Left kidney (tissue), 8 donors: ENCODE measurements at places on chromosomes 13 and 19. TPM values are rescaled to one million over a fixed set of nuclear protein-coding genes. Genes with fewer than 3 reads are reported as not detected.

- no peak for DNase-seq
These were observed 39.5 kb downstream of the PCCA start for GRCh38 chr13:100128373-100128772.

- DNase-seq: no peak
These were observed 60.3 kb upstream of the RNF113B start for GRCh38 chr13:98237331-98237730.

GRCh38 chr13:76874479-76874878, 11.7 kb downstream of the KCTD12 start:
- no peak for DNase-seq

The ZNF132 gene
- polyA plus RNA-seq: 16.7 TPM

The IGSF23 gene
- polyA plus RNA-seq: 0.83 TPM

DNA sequence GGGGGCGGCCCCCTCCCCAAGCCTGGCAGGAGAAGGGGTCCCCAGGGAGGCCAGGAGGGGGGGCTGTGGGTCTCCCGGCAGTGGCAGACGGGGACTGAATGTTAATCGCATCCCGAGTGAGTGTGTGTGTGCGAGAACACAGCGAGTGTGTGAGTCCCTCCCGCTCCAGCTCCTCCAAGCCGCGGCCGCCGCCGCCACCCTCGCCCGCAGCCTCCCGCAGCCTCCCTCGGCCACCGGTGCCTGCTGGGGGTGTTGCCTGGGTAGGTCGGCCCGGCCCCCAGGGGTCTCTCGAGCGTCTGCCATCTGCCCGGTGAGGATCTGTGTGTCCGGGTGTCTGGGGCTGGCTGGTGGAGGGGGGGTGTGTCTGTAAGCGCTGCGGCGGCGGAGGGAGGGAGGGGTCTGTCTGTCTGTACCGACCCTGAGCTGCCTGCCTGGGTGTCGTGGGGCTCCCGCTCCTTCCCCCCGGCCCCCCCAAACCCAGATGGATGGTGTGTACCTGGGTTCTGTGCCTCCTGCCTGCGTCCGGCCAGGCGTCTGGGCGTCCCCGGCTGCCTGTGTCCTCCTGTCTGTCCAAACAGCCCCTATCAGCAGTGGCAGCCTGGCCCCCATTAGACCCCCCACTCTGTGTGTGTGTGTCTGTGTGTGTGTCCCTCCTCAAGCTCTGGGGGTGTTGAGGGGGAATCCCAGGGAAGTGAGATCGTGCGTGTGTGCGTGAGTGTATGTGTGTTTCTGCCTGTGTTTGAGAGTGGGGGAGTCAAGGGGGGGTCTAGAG, at the start of gene GRIN2D:
TSS of gene GRIN2D (plus strand) at position 110 of the 772 bp plus-strand sequence. CDS start 4,725 bp downstream, outside the sequence.
- DNase-seq: no peak

The RTBDN gene
- polyA plus RNA-seq: 0.07 TPM

GRCh38 chr19:57558525-57558924, 1.1 kb downstream of the ZNF550 start:
- no peak for DNase-seq

GRCh38 chr19:30318261-30318660, 53.9 kb upstream of the ZNF536 start:
- no peak for DNase-seq

DNA sequence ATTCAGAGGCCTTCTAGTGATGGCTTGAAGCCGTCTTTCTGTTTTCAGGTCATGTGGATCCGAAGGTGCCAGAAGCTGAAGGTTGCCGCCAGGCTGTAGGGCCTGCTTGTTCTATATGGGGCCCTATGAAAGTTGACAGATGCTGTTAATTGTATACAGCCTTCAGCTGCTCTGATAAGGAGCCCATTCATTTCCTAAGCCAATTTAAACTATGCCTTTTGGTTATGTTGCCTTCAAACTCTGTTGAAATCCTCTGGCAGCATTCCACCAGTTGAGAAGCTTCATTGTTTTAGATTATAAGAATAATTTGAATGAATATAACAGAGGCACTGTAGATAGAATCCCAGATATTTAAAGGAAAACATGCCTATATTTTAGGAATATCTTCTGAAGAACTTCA, 34.4 kb downstream of the RAP2A start:
- no peak for DNase-seq

DNA sequence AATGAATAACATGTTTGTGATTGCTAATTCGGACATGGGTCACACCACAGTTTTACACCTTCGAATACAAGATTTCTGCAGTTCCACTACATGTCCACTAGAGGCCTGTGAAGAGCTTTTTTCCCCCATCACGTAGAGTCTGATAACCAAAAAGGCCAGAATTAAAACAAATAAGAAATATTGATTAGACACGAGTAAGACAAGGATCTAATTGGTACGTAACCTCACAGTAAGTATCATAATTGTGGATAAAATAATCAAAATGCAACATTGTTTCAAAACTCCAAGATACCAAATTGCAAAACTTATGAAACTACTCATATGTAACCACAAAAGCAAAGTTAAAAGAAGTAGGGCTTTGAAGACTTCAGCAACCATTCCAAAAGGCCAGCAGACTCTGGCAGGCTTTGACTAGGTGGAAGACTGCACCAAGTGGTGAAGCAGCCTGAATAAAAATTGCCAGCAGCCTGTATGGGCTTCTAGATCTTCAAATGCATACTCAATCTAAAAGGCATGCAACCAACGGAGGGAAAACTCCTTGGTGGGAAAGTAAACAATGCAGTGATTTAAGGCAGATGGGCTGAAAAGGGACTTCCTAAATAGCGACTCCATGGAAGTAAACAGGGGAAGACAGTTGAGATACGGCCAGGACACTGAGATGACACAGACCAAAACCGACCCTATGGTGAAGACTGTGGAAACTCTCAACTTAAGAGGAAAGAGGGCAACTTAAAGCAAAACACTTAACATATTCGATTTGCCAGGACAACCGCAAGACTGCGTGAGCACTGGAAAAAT, 56.7 kb downstream of the STARD13 start:
- no peak for DNase-seq

DNA sequence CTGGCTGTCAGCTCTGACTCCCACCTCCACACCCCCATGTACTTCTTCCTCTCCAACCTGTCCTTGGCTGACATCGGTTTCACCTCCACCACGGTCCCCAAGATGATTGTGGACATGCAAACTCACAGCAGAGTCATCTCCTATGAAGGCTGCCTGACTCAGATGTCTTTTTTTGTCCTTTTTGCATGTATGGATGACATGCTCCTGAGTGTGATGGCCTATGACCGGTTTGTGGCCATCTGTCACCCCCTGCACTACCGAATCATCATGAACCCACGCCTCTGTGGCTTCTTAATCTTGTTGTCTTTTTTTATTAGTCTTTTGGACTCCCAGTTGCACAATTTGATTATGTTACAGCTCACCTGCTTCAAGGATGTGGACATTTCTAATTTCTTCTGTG, 506 bp downstream of the OR7E24 start:
- no peak for DNase-seq

The NCR1 gene
- 0.37 TPM for polyA plus RNA-seq

DNA sequence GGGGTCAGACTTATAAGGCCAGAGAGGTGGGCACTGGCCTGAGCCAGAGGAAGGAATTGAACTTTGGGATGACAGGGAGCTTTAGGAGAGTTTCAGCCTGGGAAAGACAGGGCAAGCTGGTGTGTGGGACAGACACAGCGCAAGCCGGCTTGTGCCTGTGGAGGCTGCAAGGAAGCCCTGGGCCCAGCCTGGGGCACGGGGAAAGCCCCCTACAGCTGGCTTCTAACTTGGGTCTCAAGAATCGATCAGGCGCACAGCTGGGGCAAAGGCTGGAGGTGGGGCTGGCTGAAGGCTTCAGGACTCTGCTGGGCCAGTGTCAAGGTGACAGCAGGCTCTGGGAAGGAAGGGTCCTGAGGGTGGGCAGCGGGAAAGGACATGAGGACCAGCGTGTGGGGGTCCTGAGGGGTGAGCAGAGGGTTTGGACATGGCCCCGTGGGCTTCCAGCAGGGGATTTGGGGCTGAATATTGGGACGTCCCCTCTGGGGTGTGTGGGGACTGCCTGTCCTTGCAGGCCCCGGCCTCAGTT, 3.0 kb downstream of the PTOV1 start:
- no peak for DNase-seq

GRCh38 chr13:105702441-105702840, 833.0 kb downstream of the EFNB2 start:
- no peak for DNase-seq

The RGL3 gene
- polyA plus RNA-seq: 99.4 TPM

GRCh38 chr19:3855320-3855719, 13.5 kb downstream of the ZFR2 start:
- DNase-seq: no peak

DNA sequence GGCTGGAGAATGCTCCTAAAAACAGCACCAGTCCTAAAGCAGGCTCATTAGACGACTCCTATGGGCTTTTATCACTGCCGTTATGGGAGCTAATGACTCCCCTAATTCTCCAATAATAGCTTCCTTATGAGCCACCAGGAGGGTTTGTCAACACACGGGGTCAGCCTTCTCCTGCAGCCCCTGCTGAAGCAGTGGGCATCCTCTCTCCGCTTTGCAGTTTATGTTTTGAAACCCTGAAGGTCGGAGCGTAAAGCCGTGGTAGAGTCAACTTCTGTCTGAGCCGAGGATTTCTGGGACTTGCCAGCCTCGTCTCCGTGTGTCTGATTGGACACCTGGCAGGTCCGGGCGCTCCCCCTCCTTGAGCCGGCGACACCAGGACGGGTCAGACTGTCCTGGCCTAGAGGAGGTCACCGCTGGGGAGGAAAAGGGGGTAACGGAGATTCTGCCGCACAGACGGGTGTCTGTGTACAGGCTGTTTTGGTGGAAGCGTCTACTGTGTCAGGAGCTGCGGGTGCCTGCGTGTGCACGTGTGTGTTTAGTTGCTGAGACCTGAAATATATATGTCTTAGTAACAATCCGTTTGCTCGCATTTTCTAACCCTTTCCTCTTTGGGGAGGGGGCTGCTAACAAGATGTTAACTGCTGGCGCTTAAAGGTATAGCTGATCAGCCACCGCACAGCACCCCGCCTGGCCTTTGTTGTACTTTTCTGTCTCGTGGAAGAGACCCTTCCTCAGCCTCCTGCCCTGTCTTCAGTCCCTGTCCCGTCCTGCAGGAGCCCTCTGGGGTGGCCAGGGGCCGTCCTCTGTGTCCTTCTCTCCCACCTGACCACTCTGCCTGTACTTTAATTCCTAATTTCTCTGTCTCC, 1.9 kb downstream of the KDM4B start:
- DNase-seq: no peak

The KRTDAP gene
- polyA plus RNA-seq: 0.52 TPM

The ANGPTL4 gene
- 3.6 TPM for polyA plus RNA-seq

DNA sequence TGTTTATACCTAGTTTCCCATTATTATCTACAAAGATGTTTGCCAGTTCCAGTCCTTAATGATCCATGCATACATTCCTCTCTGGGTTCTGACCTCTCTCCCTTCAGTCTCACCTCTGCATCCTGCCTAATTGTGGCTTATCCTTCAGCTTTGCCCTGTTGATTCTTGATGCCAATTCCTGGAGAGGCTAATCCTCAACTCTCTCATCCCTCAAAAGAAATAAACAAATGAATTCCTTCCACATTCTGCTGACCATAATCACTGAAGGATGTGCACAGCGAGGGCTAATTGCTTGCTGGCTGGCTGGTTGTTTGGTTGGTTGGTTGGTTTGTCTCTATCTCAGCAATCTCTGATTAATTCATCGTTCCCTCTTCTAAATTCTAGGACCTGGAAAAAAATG, 113.8 kb downstream of the IRS2 start:
- no peak for DNase-seq

The CYP4F22 gene
- polyA plus RNA-seq: 0.28 TPM

DNA sequence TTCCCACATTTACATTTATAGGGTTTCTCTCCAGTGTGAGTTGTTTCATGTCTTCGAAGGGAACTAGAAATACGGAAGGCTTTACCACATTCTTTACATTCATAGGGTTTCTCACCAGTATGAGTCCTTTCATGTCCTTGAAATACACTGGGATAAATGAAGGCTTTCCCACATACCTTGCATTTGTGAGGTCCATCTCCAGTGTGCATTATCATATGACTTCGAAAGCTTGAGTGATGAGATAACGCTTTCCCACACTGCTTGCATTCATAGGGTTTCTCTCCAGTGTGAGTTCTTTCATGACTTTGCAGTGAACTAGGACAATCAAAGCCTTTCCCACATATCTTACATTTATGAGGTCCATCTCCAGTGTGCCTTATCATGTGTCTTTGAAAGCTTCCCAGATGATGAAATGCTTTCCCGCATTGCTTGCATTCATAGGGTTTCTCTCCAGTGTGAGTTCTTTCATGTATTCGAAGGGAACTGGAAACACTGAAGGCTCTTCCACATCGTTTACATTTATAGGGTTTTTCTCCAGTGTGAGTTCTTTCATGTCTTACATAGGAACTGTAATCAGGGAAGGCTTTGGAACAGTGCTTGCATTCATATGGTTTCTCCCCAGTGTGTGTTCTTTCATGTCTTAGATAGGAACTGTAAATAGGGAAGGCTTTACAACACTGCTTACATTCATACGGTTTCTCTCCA, 15.1 kb downstream of the ZNF442 start:
- no peak for DNase-seq

- DNase-seq: no peak
These were observed 8.0 kb downstream of the RPL36 start for GRCh38 chr19:5697890-5698634.

The CNN1 gene
- 3.0 TPM for polyA plus RNA-seq

- DNase-seq: no peak
These were observed 6.0 kb upstream of the SOX1 start for GRCh38 chr13:112060899-112061366.

DNA sequence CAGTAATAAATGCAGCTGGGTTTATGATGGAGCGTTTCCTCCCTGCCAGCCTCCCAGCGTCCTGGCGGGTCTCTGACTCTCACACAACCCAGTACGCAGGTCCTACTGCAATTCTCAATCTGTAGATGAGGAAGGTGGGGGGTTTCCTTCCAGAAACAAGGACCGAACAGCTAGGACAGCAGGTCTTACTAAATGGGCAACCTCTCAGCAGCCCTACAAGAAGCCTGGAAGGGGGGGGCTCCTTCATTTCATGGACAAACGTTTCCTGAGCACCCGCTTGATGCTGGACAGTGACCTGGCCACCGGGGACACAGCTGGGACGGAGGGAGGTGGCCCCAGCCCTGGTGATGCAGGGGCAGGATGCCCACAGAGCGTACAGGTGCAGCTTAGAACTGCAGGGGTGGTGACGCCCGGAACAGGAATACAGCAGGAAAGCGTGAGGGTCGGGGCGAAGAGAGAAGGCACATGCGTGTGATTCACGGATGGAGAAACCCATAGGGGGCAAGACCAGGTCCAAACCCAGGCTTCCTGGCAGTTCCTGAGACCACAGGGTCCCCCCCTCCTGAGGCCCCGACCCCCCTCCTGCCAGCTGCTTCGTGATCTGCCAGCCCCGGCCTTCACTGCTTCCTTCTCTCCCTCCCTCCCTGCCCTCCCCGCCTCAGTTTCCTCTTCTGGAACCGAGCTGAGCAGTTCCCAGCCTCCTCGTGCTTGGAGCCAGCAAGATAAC, 732 bp upstream of the C2CD4C start:
- DNase-seq: no peak
